Right renal pelvis (tissue), 4 donors: ENCODE measurements at places on chromosomes 5 and 9. TPM values are rescaled to one million over a fixed set of nuclear protein-coding genes. Genes with fewer than 3 reads are reported as not detected.

DNA sequence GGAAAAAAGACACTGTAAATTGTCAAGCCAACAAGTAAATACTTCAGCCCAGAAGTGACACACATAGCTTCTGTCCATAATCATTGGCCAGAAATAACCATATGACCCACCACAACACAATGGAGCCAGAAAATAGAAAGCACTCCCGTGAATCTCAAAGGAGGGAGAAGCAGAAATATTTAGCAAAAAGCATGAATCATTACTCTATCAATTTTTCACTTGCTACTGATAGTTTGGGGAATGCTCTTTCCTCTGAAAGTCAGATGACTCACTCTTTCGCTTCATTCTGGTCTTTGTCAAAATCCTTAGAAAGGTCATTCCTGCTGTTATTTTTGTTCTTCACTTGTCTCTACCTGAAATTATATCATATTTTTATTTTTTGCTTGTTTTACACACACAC lies 312.6 kb downstream of the TMEM232 start:
- no peak for DNase-seq

Gene FBXW5
- 42.3 TPM for polyA plus RNA-seq

- no peak for DNase-seq
Observed at GRCh38 chr5:129670957-129671500, 76.9 kb upstream of the MINAR2 start.

DNA sequence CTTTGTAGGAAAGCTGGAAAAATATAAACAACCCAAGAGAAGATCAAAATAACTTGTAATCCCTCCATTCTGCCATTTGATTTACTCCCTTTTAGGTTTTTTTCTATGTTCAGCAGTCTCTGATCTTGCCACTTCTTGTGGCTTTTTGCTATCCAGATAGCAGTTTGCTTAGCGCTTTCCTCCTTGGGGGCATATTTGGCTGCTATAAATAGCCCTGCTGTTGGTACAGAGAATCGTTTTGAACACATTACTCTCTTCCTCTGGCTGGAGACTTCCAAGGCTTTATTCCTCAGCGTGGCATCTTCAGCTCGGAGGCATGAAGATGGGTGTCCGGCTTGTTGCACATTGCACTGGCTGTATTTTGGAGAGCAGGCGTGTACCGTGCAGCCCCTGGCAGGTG lies 38.6 kb downstream of the HMCN2 start:
- no peak for DNase-seq

Gene CTNND2
- polyA plus RNA-seq = 2.7 TPM

DNA sequence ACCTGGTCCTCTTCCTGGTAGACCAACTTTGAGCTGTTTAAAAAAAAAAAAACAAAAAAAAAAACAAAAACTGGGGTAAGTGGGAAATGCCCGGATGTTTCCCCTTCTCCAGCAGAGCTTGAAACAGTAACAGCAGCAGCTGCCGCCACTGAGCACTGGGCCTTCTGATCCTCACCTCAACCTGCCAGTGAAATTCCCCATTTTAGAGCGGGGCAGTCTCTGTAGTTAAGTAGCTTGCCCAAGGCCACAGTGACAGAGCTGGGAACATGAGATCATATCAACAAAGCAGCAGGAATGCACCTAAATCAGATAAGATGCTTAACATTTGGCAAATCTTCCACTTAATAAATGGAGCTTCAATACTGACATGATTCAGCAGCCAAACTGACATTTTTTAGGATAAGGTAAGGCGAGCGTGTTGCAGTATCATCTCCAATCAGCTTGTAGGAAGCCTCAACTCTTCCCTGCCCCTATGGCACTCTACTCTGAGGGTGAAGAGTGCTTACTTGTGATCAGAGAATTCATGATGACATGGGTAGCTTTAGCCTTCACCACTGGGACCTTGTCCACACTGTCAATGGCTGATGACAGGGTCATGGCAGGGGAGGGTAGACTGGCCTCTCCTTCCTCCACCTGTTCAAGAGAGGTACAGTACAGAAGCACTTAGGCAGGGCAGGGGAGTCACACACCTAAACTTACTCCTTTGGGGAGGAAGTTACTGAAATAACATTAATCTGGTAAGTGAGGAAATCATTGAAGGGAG lies 9.3 kb downstream of the KIAA1191 start:
- DNase-seq = no peak

Gene FOXD4L3
- not detected for polyA plus RNA-seq

DNA sequence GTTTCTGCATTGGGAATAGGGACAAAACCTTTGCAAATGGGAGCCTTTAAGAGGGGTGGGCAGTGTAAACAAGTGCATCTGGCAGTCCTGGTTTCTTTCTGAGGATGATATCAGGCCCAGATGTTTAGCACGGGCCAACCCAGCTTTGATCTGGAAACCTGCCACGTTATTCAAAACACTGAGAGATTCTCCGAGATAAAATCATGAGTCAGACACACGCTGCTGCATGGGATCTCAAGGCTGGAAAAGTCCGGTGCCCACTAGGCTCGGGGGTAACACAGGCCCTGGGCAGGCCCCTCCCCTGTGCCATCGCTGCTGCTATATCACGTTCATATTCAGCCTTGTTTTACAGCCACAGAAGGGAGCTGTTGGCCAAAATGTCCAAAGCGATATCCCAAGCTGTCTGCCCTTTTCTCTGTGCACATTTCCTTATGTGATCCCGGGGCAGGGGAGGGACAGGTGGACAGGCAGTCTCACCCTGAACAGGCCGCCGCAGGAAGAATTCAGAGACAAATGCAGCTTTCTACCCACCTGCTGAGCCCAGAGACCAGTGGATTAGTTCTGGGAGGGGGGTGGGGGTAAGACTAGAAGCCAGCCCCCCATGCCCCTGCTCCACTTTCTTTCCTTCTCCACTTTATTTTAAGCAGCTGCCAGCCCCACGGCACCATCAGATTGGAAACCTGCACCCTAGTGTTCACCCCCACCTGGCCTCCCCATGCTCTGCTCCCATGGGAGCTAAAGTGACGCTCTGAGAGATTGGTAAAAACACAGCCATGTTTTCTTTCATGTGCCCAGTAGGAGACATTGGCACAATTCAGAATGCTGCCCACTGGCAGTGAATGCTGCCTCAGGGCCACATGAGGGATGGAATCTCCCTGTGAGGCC lies 63.1 kb downstream of the TMOD1 start:
- DNase-seq = no peak

- no peak for DNase-seq
Observed at GRCh38 chr5:139611703-139612584, 36.2 kb upstream of the CXXC5 start.

Gene DRD1
- polyA plus RNA-seq = not detected
